Parietal lobe (tissue), 2 donors: ENCODE measurements at places on chromosomes 16 and 17. TPM values are rescaled to one million over a fixed set of nuclear protein-coding genes. Genes with fewer than 3 reads are reported as not detected.

SCNN1G gene
- total RNA-seq: 0.63 TPM

C16orf74 gene
- 1.9 TPM for total RNA-seq

GALR2 gene
- total RNA-seq: not detected

ADAM11 gene
- 23.2 TPM for total RNA-seq

CCDC92B gene
- total RNA-seq: 2.8 TPM

SLFN11 gene
- 2.5 TPM for total RNA-seq

OMG gene
- 8.5 TPM for total RNA-seq

DNASE1 gene
- total RNA-seq: 84.8 TPM

C16orf78 gene
- total RNA-seq: not detected

ZNF469 gene
- 0.63 TPM for total RNA-seq

NATD1 gene
- total RNA-seq: 2.8 TPM

BAHCC1 gene
- total RNA-seq: 31.3 TPM

KCNG4 gene
- total RNA-seq: not detected

RNF213 gene
- total RNA-seq: 38.8 TPM

TP53TG3F gene
- not detected for total RNA-seq

TNS4 gene
- total RNA-seq: not detected

KIF19 gene
- total RNA-seq: 0.63 TPM

EFCAB5 gene
- total RNA-seq: 4.1 TPM

TMC7 gene
- total RNA-seq: 3.4 TPM

ABCA9 gene
- total RNA-seq: 4.4 TPM

PGAP6 gene
- total RNA-seq: 25.4 TPM

CES4A gene
- total RNA-seq: 33.8 TPM

ENPP7 gene
- total RNA-seq: not detected

PRCD gene
- 0.94 TPM for total RNA-seq

LLGL2 gene
- 1.6 TPM for total RNA-seq

KCNJ16 gene
- total RNA-seq: 2.5 TPM
